Activated CD4-positive, alpha-beta T cell treated with anti-CD3 and anti-CD28 coated beads, Interleukin-2, amount 50 U/mL, for 48 hours (primary cell): ENCODE measurements at places on chromosomes 11 and 22.

GRCh38 chr11:103395612-103396011, 286.4 kb downstream of the DYNC2H1 start:
- no peak for DNase-seq

DNA sequence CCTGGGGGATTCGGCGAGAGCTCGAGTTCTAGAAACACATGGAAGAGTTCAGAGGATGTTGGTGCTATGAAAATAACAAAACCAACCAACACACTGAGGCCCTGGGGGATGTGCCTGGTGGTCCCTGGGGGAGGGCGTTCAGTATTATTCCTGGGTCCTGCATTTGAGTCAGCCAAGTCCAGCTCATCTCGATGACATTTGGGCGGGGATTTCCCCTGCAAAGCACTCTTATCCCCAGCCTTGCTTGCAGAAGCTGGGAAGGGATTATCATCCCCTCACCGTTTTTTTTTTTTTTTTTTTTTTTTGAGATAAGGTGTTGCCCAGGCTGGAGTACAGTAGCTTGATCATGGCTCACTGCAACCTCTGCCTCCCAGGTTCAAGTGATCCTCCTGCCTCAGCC, 2.1 kb upstream of the SMIM38 start:
- no peak for DNase-seq

DNA sequence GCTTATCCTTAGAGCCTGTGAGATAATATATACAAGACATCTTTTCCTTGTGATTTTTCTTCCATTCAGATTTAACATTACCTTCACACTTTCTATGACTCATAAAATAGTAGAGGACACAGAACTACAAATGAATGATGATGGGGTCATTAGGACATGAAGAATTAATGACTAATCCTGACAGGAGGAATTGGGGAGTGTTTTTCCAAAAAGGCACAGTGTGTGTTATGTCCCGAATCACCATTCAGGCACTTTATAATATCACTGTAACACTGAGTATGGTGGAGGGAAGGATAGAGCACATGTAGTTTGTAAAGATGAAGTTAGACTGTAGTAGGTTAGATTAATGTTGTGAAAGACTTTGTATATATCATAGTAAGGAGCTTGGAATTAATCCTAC, 391.3 kb downstream of the JRKL start:
- no peak for DNase-seq

GRCh38 chr11:15875943-15876342, 480.4 kb downstream of the SOX6 start:
- no peak for DNase-seq
